ENCODE measurements at places on chromosomes 6 and 20.

GRCh38 chr6:136086686-136087085, 163.4 kb downstream of the MTFR2 start:
- DNase-seq, result no peak

- DNase-seq, result no peak
These were observed 62.0 kb upstream of the BCLAF1 start for GRCh38 chr6:136351518-136352110.

GRCh38 chr20:61972636-61973508, 92.8 kb downstream of the TAF4 start:
- DNase-seq, result no peak

- DNase-seq, result no peak
These were observed 180.7 kb upstream of the UST start for GRCh38 chr6:148565930-148566663.

DNA sequence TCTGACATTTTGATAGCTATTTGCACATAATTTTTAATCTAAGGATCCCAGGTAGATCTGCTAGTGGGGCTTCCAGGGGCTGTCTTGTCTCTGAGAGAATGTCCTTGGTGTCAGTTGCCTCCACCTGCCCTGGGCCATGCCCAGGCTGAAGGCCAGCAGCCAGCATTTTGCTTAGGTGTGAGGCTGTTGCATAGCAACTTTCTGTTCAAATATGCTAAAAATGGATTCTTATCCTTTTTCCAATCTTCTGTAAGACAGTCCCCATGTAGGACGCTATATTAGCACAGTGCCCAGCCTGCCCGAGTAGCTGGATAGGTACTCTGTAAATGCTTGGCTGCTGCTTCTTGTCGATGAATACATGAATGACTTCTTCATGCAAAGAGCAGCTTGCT, 62.5 kb upstream of the CITED2 start:
- no peak for DNase-seq

- DNase-seq, result no peak
These were observed 9.0 kb upstream of the FOXC1 start for GRCh38 chr6:1600764-1601157.

Measured in CD4-positive, alpha-beta T cell treated with Interleukin-17A for 4 hours (primary cell).